Eye (tissue), 1 donor: ENCODE measurements at places on chromosomes 12 and 14.

GRCh38 chr14:99773521-99774497 lies 19.4 kb upstream of the EML1 start:
- DNase-seq = peak; percentile 84

GRCh38 chr14:61533513-61534255 lies 161.6 kb upstream of the HIF1A start:
- no peak for DNase-seq

DNA sequence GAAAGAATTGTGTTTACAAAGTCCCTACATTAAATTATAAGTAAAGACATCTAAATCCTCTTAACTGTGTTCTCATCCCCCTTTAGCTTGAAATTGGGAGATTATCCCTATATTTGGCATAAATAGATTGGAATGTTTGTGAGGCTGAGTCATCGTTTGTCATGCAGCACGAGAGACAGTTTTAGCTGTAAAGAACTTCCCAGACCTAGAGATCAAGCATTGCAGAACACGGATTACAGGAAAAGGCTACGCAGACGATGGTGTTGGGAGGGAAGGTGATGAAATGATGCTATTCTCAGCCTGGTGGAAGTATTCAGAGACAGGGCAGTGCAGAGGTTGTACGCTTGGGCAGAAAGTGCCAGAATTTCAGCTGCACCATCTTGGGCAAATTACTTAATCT lies 93.8 kb downstream of the PTPRB start:
- DNase-seq = peak; percentile 11

GRCh38 chr14:33702293-33702692 lies 248.6 kb downstream of the EGLN3 start:
- DNase-seq = no peak

DNA sequence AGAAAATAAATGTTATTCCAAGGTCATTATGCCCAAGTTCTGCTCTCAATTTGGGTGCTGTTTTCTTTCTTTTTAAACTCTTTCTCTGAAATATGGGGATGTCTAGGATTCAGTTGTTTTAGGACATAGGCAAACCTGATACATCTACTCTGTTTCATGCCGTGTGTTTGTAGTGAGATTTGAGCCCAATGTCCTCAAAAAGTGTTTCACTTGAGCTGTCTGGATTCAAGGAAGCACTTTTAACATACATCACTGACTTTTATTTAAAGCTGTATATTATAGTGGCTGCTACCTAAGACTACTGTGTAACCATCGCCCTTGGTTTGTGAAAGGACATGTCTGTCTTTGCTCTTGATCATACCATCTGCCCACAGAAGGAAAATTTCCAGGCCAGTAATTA lies 709.3 kb upstream of the STXBP6 start:
- DNase-seq = no peak

- DNase-seq = no peak
Measured at GRCh38 chr12:67082221-67082620, 186.9 kb upstream of the CAND1 start.

DNA sequence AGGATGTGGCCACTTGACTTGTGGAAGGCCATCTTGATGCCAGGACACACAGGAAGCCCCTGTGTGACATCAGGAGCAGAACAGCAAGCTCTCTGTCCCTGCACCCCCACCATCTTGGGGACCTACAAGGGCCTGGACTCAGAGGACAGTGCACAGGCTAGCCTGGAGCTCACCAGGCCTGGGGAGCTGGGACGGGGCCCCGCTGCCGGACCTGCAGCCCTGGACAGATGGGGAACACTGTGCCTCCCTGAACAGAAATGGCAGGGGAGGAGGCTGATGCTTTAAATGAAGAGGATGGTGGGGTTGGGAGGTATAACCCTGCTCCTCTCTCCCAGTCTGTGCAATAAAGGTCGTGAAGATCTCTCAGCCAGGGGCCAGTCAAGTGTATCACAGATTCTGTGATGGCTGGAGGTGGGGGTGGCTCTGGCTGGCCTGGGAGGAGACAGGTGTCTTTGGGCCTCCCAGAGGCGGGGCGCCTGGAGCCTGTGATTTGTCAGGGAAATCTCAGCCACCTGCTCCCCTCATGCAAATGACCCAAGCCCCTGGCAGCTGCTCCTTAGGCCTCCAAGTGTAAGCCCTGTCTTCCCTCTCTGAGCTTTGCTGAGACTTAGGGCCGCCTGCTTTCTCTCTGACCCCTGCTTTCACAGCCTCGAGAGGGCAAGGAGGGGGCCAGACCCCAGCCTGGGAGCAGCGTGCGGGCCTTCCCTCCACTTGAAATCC lies 1.1 kb upstream of the GNB3 start:
- peak; percentile 82 for DNase-seq

GRCh38 chr12:76030341-76031080 lies 1.1 kb downstream of the PHLDA1 start:
- DNase-seq = peak; percentile 82

DNA sequence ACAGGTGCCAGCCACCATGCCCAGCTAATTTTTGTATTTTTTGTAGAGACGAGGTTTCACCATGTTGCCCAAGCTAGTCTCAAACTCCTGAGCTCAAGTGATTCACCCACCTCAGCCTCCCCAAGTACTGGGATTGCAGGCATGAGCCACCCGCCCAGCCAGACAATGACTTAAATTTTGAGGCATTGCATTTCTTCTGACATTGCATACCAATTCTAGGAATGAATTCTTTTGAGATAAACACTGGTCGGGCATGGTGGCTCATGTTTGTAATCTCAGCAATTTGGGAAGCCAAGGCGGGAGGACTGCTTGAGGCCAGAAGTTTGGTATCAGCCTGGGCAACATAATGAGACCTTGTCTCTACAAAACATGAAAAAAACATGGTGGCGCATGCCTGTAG lies 2.5 kb upstream of the CELA1 start:
- no peak for DNase-seq

DNA sequence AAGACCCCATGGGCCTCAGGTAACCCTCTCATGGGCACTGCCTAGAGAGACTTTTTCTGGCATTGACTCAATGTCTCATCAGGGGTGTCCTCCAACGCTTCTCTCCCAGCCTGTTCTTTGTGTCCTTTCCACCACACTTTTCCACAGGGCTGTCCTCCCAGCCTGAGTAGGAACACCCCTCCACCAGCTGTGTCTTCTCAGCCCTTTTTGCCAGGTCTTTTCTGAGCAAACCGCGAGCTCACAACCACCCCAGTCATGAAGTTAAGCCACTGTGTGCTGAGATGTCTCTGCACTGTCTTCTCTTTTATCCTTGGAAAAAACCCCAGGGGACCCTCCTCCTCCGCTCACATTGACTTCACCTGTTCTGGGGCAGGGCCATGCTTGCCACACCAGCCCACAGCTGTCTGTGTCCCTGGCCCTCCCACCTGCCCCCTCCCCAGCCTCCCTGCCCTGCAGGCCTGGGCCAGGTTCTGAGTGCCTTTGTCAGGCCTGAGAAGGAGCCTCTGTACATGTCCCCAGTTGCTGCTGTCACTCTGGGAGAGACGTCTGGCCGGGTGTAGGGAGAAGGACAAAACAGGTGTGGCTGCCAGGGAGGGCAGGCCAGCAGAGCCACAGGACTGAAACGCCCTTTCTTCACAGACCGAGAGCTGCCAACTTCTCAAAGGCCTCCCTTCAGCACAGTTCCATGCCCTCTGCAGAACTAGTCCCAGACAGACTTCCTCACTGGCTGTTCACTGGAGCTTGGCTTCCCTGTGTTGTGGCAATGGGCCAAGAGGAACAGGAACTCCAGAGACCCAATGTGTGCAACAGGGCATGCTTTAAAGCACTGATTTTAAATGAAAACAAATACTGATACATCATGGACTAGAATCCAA lies 50.5 kb upstream of the PNMA1 start:
- DNase-seq = peak; percentile 44
